ENCODE measurements at places on chromosomes 6 and 20.

DNA sequence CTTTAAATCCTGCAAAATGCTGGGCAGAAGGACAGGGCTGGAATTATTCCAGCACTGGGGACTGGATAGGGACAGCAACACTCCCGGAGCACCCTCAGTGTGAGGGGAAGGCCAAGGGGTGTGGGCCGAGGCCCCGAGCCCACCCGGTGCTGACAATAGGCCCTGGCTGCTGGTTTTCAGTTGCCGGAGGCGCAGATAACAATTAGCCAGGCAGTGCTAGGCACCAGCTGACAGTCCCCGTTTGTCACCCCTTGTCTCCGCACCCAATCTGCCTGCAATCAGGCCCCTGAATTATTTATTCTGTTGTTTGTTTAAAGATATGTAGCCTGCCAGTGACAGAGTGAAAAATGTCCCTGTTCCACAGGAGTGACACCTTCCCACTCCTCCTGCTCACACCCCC, 120.0 kb downstream of the GRM4 start:
- DNase-seq: no peak

DNA sequence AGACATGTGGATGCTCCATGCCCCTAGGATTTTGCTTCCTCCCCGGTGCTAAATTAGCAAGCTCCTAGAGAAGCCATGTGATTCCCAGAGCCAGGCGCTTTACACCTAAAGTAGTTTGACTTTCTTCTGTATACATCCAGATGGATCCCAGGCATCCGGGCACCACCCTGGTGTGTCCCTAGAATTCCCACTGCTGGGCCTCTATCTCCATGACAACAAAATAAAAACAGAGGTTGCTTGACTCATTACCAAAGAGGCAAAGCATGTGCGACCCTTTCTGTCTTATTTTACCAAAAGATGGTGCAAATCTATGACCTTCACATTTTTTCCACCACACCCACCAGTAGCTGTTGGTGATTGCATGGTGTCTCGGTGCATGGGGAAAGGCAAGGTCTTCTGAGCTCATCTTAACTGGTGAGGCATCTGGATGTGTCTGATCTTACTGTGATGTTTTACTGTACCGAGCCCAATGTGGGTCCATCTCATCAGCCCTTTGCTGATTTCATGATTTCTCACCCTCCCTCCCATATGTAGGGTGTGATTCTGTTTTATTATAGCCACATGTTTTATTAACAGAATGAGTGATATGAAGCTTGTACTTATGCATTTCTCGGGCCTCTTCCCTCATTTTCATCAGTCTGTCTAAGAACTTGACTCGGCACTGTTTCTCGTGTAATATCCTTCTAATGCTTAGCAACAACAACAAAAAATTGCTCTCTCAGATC, 27.4 kb upstream of the VAPB start:
- no peak for DNase-seq

GRCh38 chr20:40617594-40617993, 71.4 kb downstream of the MAFB start:
- no peak for DNase-seq

GRCh38 chr20:39504710-39505094, 542.6 kb downstream of the DHX35 start:
- DNase-seq: no peak

GRCh38 chr20:24673678-24674570, 204.5 kb downstream of the SYNDIG1 start:
- DNase-seq: no peak

- no peak for DNase-seq
These were observed 124.0 kb downstream of the TOX2 start for GRCh38 chr20:44038681-44039123.

Measured in stimulated activated CD4-positive, alpha-beta T cell treated with anti-CD3 and anti-CD28 coated beads, Interleukin-1b, Interleukin-23, amount 100 ng/mL, for 1 hour (primary cell).